SK-MEL-5 (cell line): ENCODE measurements at places on chromosomes 4 and X. TPM values are rescaled to one million over a fixed set of nuclear protein-coding genes. Genes with fewer than 3 reads are reported as not detected.

- DNase-seq: no peak
These were observed at the start of the genes DHRSX and ZBED1 for GRCh38 chrX:2500803-2501558. TSS of gene DHRSX (minus strand) at chrX:2500976. CDS start at chrX:2500925, 51 bp downstream. TSS of gene ZBED1 (minus strand) at chrX:2500976. CDS start at chrX:2490719, 10,257 bp downstream.

DNA sequence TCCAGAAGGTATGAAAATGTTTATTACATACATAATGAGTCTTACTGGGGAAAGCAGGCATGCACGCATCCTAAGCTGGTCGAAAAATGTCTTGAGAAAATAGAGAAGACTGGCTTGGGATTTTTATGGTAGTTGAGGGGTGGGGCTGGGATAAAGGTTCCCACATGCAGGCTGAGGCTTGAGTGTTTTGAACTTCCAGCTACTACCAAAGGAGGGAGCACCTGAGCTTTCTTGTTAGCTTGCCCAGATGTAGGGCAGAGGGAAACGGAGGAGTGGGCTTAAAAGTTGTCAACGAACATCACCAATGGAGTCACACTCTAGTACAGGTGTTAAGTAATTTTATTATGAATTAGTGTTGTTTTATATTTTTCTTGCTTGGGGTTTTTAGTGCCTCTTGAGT, 39.6 kb upstream of the SRPX start:
- peak; percentile 72 for DNase-seq

SPANXB1 gene
- not detected in 2 replicates for total RNA-seq

EIF1AX gene
- 51.7 and 52.1 TPM in 2 replicates for total RNA-seq

PITX2 gene
- 1.1 and 1.8 TPM in 2 replicates for total RNA-seq
